Camera-type eye (tissue), 1 donor: ENCODE measurements at places on chromosomes 2 and 18. TPM values are rescaled to one million over a fixed set of nuclear protein-coding genes. Genes with fewer than 3 reads are reported as not detected.

Gene MAIP1
- total RNA-seq: 13.0 TPM

Gene RGPD3
- 1.3 TPM for total RNA-seq

Gene RAB17
- total RNA-seq: 0.99 TPM

Gene VWA3B
- not detected for total RNA-seq

Gene TPO
- total RNA-seq: 2.0 TPM

Gene KATNAL2
- 4.6 TPM for total RNA-seq

Gene MERTK
- total RNA-seq: 12.6 TPM

Gene RETREG2
- total RNA-seq: 66.2 TPM

Gene ARL4C
- total RNA-seq: 43.8 TPM

Gene METTL5
- total RNA-seq: 29.2 TPM

Gene SERPINB10
- 1.3 TPM for total RNA-seq

Gene FBXO11
- 149 TPM for total RNA-seq

Gene ARHGEF4
- 57.8 TPM for total RNA-seq

Gene B3GNT7
- 3.4 TPM for total RNA-seq

Gene PUM2
- 216 TPM for total RNA-seq

Gene CTLA4
- total RNA-seq: 0.44 TPM

Gene SERPINB13
- total RNA-seq: 0.33 TPM

Gene PDIA6
- 173 TPM for total RNA-seq

Gene POTEI
- 0.22 TPM for total RNA-seq

Gene STPG4
- not detected for total RNA-seq

Gene CHN1
- 71.1 TPM for total RNA-seq

Gene CRYBA2
- 1,526 TPM for total RNA-seq

Gene ACP1
- 143 TPM for total RNA-seq

Gene LOXL3
- total RNA-seq: 22.8 TPM

Gene CROCC2
- total RNA-seq: 0.16 TPM

Gene HPCAL1
- total RNA-seq: 25.2 TPM

Gene CCDC141
- total RNA-seq: 19.2 TPM
